ENCODE measurements at places on chromosomes 3 and 15.
A peak's percentile ranks its signal among the peaks of the same experiment; 100 is the strongest.

GRCh38 chr15:27764339-27764738 lies 334.8 kb downstream of the OCA2 start:
- DNase-seq = no peak

DNA sequence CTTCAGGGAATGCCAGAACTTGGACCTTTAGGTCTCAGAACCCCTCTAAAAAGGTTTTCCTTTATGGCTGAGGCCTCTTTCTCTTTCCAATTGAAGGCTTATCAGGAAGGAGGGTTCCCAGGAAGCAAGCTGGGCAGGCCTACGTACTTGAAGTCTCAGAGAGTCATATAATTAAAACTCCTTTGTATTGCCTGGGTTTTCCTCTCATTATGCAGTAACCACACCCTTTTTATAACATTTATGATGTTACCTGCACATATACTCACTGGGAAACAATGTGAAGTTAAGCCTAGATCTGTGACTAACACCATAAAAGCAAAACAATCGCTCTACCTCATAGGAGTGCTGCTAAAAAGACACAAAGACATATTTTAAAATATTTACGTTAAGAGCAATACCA lies 27.3 kb downstream of the SERP1 start:
- DNase-seq = no peak

DNA sequence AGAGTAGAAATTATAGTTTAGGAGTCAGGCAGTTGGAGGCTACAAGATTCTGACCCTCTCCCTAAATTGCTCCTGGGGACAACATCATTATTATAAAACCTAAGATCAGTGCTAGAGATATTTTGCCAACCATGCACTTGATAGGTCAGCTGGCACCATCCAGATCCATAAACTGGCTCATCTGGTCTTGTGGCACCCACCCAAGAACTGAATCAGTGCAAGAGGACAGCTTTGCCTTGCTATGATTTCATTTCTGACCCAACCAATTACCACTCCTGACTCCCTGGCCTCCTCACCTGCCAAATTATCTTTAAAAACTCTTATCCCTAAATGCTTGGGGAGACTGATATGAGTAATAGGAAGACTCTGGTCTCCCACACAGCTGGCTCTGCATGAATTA lies 461.1 kb upstream of the TGFBR2 start:
- no peak for DNase-seq

DNA sequence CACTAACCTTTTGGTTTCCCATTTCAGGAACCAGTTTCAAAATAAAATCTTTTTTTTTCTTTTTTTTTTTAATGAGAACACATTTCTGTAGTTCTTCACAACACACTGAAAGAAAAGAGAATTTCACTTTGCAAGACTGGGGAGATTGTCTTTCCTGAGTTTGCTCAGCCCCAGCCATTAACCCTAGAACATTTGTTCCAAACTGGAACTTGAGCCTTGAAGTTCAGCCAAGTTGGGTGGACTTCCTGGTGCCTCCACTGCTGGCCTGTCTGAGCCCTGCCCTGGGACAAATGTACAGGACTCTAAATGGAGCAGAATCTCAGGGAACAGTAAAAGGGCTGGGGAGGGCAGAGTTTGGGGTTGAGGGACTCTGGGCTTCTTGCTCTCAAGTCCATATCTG lies 196.4 kb upstream of the LPP start:
- DNase-seq = no peak

GRCh38 chr3:177960722-177961121 lies 575.5 kb upstream of the KCNMB2 start:
- no peak for DNase-seq

DNA sequence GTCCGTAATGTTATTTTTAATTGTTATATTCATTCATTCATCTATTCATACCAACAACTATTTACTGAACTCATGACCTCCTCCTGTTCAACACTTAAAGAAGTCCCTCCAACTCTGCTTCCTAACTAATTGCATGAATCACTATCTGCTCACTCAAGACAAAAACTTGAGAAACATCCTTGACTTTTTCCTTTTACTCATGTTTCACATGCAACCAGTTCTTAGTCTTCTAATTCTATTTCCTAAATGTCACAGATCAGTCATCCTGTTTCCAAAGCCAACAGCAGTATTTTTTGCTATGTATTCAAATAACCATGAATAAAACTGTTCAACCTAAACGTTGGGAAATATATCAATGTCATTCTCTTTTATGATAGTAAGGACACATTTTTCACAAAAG lies 124.6 kb upstream of the GBE1 start:
- DNase-seq = no peak

GRCh38 chr3:127628788-127629466 lies at the start of gene PODXL2:
Gene PODXL2, plus strand, starts transcription at chr3:127629185. Its CDS starts 35 bp downstream, at chr3:127629220.
- DNase-seq = peak; percentile 54

DNA sequence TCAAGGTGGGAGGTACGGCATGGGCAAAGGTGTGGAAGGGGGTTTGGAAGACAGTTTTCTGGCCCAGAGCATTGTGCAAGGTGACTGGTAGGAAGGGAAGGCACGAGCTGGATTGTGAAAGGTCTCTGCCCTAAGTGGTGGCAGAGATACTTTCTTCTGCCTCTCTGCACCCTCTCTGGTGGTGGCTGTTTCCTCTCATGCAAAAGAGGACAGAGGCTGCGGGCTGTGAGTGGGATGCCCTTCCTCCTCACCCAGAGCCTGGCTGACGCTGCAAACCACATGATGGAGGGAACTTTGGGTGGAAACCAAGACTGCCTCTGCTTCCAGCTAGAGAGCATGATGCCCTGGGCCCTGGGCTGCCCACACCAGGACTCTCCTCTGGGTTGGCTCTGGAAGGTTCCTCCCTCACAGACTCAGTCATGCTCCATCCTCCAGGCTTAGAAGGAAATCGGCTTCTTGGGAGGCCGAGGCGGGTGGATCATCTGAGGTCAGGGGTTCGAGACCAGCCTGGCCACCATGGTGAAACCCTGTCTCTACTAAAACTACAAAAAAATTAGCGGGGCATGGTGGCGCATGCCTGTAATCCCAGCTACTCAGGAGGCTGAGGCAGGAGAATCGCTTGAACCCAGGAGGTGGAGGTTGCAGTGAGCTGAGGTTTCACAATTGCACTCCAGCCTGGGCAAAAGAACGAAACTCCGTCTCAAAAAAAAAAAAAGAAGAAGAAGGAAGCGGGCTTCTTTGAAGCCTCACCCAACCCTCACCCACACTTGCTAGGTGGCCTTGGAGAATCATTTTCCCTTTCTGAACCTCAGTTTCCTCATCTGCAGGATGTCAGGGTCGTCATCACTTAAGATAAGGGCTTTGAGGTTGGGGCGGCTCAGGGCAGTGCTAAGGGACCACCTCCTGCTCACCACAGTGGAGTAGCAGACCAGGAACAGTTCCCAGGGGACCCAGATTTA lies 8.3 kb downstream of the PSTPIP1 start:
- no peak for DNase-seq

DNA sequence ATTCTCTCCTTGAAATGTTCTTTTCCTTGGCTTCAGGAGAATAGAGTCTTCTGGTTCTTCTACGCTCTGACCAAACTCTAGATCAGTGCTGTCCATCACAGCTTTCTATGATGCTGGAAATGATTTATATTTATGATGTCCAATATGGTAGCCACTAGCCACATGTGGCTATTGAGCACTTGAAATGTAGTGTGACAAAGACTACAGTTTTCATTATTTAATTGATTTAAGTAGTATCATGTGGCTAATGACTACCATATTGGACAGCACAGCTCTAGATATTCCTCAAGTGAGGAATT lies 2.9 kb downstream of the LNP1 start:
- no peak for DNase-seq

DNA sequence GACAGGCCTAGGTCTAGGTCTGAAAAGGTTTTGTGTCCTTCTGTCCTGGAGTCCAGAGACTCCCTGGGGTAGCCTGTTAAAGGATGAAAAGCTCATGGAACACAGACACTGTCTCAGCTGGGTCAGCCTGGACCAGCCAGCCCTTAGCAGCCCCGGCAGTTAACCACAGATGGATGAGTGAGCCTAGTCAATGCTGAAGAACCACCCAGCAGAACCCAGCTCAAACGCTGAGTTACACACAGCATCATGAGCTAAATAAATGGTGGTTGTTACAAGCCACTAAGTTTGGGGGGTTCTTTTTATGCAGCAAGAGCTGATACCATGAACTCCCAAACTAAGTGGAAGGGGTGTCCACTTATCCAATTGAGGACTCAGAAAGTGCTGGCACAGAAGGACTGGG lies 472.8 kb upstream of the PROK2 start:
- DNase-seq = no peak

GRCh38 chr15:27361438-27361837 lies 390.5 kb downstream of the GABRG3 start:
- DNase-seq = no peak

- DNase-seq = no peak
These were observed 29.5 kb downstream of the GYG1 start for GRCh38 chr3:149020839-149021252.

GRCh38 chr3:174488527-174488926 lies 370.6 kb upstream of the NAALADL2 start:
- no peak for DNase-seq

GRCh38 chr15:81893182-81893835 lies 152.5 kb downstream of the MEX3B start:
- no peak for DNase-seq

DNA sequence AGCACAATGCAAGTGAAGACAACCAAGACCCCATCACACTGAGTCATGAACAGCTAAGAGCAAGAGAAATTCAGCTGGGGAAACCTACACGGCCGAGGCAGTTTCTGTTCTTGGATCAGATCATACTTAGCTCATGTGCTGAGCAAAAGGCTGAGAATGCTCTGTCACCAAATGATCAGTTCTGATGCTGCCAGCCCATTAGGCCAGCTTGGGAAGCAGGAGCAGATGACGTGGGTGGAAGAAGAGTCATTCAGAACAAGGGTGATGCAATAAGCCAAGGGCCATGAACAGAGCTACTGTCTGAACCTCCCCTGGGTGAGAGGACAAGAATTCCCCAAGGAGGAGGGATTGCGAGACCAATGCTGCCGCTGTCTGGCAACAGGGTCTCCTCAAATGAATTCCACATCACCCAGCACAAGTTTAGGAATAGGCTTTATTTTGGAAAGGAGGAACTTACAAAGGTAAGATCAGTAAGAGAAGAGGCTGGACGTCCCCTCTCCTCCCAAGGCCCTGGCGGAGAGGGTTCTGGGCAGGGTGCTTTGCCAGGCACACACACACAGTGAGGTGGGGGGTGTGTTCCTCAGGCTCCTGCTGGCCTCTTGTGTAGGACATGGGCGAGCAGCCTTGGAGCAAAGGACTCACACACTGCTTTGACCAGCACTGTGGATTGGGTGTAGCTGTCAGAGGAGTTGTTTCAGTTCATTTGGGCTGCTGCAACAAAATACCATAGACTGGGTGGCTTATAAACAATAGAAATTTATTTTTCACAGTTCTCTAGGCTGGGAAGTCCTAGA lies 65.6 kb upstream of the CTXND1 start:
- no peak for DNase-seq

DNA sequence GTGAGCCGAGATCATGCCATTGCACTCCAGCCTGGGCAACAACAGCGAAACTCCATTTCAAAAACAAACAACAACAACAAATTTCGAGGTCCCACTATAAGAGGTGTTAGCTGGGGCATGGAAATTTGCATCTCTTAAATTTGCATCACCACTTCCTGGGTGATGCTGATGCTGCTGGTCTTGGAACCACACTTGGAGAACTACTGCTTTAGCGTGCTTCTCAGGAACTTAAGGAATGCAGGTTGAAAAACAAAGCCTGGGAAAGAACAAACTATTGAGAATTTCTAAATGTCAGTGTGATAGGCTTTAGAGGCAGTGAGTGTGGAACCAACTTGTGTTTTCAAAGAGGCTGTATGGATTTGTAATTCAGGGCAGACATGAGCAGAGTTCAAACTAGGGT lies 858.4 kb upstream of the ARPP21 start:
- DNase-seq = no peak

DNA sequence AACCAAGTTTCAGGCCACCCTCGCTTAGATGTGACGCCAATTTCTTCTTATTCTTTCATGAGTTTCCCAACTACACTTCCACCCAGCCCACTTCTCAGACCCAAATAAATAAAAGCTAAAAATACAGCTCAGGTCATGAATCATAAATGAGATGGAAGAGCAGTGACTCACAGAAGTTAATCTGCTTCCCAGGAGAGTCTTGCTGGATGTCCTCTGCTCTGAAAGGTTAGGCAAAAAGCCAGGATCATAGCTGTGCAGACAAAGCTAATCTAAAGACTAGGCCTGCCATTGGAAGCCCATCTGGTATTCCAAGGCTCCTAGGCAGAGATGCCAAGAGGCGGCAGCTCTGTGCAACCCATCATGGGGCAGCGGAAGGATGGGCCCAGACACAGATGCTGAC lies 24.1 kb downstream of the SHC4 start:
- no peak for DNase-seq

GRCh38 chr15:76200641-76201105 lies 110.6 kb downstream of the ETFA start:
- DNase-seq = no peak

GRCh38 chr3:12433823-12434222 lies 50.5 kb upstream of the TSEN2 start:
- no peak for DNase-seq

- DNase-seq = no peak
These were observed 47.0 kb downstream of the ZBTB20 start for GRCh38 chr3:115099986-115100571.

GRCh38 chr3:105830836-105831235 lies 38.0 kb downstream of the CBLB start:
- DNase-seq = no peak

GRCh38 chr15:56242576-56243162 lies 1.0 kb downstream of the RFX7 start:
- peak; percentile 75 for DNase-seq

GRCh38 chr15:57323806-57324589 lies 52.3 kb upstream of the CGNL1 start:
- DNase-seq = peak; percentile 92

DNA sequence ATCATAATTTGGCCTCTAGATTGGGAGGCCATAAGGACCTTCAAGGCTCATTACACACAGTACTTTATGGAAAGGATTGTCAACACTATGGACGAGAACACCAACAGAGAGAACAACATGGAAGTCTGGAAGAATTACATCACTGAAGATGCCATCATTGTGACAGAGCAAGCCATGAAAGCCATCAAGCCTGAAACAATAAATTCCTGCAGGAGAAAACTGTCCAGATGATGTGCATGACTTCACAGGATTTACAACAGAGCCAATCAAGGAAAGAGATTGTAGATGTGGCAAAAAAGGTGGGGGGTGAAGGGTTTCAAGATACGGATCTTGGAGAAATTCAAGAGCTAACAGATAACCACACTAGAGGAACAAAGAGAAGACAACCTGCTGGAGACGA lies 15.9 kb downstream of the IL17RB start:
- no peak for DNase-seq

- no peak for DNase-seq
These were observed 28.0 kb downstream of the MYZAP start for GRCh38 chr15:57619746-57620145.

GRCh38 chr3:65669163-65669875 lies 369.4 kb downstream of the MAGI1 start:
- no peak for DNase-seq

GRCh38 chr3:157170861-157171260 lies 10.9 kb upstream of the CCNL1 start:
- DNase-seq = no peak

Data from NCI-H2171 (cell line).